Activated T-helper 1 cell treated with anti-CD3 and anti-CD28 coated beads, Interleukin-12 subunit alpha, Interleukin-12 subunit beta, Interleukin-2, Interleukin-4 antibody, amounts not matched to agents 30 ng/mL and 10 ng/mL and 1 ng/mL, durations not matched to agents 14 hours and 24 hours and 36 hours (primary cell): ENCODE measurements at places on chromosomes 5 and 9. TPM values are rescaled to one million over a fixed set of nuclear protein-coding genes. Genes with fewer than 3 reads are reported as not detected.

GRCh38 chr5:51378448-51379330, 4.6 kb upstream of the ISL1 start:
- DNase-seq = no peak

SH2D3C gene
- 30.0 and 30.4 TPM in 2 replicates for total RNA-seq

VCP gene
- 334 and 353 TPM in 2 replicates for total RNA-seq

INVS gene
- total RNA-seq = 16.3 and 17.0 TPM in 2 replicates

- DNase-seq = no peak
Measured at GRCh38 chr5:168611165-168611564, 32.0 kb upstream of the PANK3 start.

TMEM38B gene
- 11.9 and 13.8 TPM in 2 replicates for total RNA-seq
